Stimulated activated effector memory CD8-positive, alpha-beta T cell treated with anti-CD3 and anti-CD28 coated beads, Interleukin-12 subunit alpha, Interleukin-12 subunit beta, amount 100 ng/mL, for 72 hours (primary cell): ENCODE measurements at places on chromosomes 6 and 20.

- DNase-seq: no peak
Observed at GRCh38 chr6:6915219-6915618, 192.5 kb upstream of the RREB1 start.

GRCh38 chr6:124164343-124164742 is 360.7 kb downstream of the NKAIN2 start:
- no peak for DNase-seq

- no peak for DNase-seq
Observed at GRCh38 chr6:81844686-81845085, 92.2 kb upstream of the TENT5A start.

DNA sequence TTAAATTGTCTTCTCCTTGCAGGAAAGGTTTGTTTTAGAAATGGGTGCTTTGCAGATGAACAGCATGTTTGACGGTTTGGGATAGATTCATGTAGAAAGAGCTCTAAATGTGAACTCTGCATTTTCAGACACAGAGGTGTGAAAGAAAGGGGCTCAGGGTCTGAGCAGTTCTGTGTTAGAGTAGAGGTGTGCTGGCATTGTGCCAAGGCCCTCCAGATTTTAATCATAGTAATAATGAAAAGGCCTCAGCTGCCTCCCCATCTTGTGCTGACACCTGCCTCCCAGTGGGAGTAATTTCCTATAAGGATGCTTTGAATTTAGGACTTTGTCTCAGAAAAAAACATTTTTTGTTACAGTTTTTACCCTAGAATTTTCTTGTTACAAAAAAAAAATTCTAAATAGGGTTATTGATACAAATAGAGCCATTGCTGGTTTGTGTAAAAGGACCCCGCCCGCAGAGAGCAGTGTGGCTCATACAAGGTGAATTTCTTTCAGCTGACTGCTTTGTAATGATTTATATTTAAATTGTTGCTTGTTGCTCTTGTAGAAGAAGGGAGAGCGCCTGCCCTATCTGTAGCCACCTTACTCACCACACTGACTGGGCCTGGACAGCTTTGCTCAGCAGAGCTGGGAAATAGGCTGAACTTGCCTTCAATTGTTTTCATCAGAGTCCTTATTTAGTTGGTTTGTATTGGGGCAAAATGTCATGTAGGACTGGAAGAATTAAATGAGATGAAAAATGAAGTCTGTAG is 294.5 kb downstream of the ZFAND3 start:
- DNase-seq: no peak

DNA sequence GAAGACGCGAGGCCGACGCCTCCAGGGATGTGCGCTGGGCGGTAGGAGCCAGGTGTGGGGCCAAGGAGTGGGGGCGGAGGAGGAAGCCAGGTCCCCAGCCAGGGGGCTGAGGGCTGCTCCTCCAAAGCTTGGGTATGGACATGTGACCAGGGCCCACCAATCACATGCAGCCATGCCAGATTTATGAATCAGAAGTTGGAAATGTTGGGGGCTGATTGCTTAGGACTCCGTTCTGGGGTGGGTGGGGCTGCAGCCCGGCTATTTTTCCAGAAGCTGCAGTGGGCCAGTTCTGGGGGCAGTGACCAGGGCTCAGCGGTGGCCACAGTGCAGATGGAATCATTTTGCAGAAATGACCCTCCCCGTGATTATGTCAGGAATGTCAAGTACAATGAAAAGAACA is 96.0 kb downstream of the CEBPB start:
- DNase-seq: no peak
